Activated T-cell treated with anti-CD3 and anti-CD28 coated beads for 4 hours (primary cell): ENCODE measurements at places on chromosomes 4 and X.
A peak's percentile ranks its signal among the peaks of the same experiment; 100 is the strongest.

DNA sequence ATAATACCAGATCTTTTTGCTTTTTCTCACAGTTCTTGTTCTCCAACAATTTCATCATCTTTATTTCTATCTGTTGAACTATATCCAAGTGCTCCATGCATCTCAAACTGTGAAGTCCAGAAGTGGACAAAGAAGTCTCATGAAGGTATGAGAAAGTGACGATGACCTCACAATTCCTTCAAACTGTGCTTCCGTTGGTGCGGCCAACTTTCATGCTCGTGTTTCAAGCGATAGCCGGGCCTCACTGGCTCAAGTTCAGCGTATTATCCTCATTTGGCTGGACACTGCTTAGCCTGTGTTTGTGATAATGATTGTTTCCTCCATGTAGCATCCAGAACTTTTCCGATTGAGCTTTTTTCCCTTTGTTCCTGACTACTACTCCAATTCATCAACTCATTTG, 143.1 kb downstream of the PALLD start:
- no peak for DNase-seq

- DNase-seq: no peak
Observed at GRCh38 chrX:131441033-131441432, 102.8 kb upstream of the OR13H1 start.

GRCh38 chrX:39726771-39727170, 371.0 kb downstream of the BCOR start:
- DNase-seq: no peak

- DNase-seq: no peak
Observed at GRCh38 chrX:53288189-53288588, 6.8 kb upstream of the IQSEC2 start.

- no peak for DNase-seq
Observed at GRCh38 chr4:99875071-99875470, 19.2 kb downstream of the LAMTOR3 start.

- no peak for DNase-seq
Observed at GRCh38 chrX:54641530-54641929, 111.5 kb downstream of the GNL3L start.

DNA sequence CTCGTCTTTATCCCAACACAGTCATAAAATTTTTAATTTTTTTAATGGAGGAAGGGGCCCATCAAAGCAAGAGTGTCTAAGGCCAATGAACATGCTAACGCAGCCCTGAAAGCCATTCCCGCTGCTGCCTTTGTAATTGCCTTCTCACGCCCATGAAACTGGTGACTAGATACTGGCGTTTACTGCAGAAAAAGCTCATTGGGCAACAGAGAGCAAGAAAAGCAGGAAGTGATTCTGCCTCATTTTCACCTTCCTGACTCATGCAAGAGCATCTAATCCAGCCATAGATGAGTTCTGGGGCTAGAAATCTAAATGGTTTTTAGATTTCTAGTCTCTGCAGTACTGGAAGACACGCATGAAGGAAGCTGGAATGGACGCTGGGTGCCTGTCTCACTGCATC, 72.5 kb downstream of the ANXA3 start:
- DNase-seq: no peak

DNA sequence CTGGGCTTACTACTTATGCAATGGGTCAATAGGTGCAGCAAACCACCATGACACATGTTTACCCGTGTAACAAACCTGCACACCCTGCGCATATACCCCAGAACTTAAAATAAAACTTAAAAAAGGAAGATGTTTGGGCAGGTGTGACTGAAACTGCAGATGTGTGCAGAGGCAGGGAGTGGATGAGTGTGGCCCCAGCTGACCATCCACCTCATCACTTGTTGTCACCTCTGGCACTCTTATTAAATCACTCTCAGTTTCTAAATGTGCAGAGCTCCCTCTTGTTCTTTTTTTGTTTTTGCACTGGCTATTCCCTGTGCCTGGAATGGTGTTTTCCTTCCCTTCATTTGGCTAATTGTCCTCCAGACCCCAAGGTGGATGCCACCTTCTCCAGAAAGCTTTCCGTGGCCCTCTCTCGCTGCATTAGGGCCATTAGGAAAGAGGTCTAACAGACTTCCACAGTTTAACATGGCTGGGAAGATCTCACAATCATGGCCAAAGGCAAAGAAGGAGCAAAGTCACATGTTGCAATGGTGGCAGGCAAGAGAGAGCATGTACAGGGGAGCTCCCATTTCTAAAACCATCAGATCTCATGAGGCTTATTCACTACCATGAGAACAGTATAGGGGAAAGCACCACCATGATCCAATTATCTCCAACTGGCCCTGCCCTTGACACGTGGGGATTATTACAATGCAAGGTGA, 58.5 kb downstream of the SLC2A9 start:
- DNase-seq: no peak

GRCh38 chrX:18677161-18677869, 5.4 kb upstream of the RS1 start:
- DNase-seq: no peak

DNA sequence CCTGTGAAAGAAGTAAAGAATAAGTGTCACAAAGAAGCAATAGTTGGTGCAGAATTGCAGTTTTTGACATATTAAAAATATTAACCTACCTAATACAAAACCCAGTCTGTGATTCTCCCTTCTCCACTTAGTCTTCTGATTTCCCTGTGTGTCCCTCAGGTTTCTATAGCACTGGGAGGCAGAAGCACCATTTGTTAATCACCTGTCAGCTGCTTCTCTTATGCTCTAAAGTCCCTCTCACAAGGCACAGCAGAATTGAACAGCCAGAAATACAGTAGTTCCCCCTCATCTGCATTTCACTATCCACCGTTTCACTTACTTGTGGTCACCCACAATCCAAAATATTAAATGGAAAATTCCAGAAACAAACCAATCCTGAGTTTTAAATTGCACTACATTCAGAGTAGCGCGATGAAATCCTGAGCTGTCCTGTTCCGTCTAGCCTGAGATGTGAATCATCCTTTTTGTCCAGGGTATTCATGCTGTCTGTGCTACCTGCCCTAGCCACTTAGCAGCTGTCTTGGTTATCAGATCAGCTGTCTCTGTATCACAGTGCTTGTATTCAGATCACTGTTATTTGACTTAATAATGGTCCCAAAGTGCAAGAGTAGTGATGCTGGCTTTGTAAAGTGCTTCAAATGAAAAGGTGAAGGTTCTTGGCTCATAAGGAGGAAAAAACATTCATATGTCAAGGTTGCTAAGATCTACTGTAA, 984.1 kb upstream of the GRID2 start:
- DNase-seq: no peak

GRCh38 chr4:150316332-150317205, 238.3 kb downstream of the DCLK2 start:
- no peak for DNase-seq

GRCh38 chr4:79182209-79182608, 143.7 kb downstream of the NAA11 start:
- no peak for DNase-seq

DNA sequence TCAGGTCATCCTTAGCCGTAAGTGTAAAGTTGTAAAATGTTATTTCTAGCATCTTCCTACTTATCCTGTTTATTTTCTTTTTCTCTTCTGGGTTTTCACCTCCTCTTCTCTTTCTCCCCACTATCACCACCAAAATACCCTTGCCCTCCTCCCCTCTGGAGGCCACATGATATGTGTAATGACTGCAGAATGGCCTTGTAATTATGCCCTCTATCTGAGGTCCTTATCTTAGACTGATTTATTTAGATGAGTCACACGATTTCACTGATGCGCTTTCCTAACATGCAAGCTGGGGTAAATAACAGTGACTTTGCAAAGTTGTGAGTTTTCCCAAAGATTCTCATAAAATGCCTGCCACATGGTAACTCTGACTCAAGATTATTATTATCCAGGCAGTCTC, 231.8 kb upstream of the GPRIN3 start:
- no peak for DNase-seq

DNA sequence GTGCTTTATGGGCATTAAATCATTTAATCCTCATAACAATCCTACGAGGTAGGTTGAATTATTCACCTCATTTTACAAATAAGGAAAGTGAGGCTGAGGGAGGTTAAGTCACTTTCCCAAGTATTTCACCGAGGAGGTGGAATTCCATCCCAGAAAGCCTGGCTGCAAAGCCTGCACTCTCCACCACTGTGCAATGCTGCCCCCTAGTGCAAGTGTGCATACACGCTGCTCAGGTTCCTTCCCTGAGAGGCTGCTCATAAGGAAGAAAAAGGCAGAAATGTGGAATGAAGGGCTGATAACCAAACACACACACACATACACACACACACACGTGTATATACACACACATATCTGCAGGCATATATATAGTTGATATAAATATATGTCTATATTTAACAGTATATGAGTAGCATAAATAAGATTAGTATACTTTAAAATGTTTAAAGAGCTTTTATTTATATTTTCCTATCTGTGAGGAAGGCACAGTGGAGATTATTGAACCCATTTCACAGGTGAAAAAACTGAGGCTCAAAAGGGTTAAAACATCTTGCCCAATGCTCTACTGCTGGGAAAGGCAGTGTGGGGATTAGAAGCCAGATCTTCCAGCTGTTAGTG, 714.5 kb upstream of the TENM3 start:
- no peak for DNase-seq

- DNase-seq: peak; percentile 15
Observed at GRCh38 chr4:157992038-157992705, 180.7 kb downstream of the GASK1B start.

DNA sequence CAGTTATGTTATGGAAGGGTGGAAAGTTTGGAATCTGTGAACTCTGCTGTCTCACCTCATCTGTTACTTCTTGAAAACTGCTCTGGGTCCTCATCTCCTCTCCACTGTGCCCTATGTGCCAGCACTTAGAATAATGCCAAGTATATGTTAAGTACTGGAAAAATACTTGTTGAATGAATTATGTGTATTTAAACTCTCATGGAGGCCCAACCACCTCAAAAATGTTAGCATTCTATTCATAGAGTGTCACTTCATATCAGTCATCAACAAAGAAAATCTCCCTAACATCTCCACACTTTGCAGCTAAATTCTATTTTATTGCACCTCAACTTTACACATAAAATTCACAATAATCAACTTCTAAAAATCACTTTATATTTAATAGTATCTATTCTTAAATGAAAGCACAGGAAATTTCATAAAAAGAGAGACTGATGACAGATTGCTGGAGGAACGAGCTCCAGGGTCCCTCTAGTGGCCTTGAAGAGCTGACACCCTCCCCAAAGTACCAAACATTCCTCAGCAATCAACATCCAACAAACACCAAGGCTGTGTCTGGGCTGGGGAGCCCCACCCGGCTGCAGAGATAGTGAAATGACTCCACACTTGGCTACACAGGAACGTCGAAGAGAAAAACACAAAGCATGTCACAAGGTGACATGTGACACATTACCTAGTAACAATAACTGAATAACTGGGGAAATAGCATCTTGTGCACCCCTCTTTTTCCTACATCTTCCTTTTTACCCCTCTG, 45.8 kb downstream of the SLC39A8 start:
- DNase-seq: no peak

DNA sequence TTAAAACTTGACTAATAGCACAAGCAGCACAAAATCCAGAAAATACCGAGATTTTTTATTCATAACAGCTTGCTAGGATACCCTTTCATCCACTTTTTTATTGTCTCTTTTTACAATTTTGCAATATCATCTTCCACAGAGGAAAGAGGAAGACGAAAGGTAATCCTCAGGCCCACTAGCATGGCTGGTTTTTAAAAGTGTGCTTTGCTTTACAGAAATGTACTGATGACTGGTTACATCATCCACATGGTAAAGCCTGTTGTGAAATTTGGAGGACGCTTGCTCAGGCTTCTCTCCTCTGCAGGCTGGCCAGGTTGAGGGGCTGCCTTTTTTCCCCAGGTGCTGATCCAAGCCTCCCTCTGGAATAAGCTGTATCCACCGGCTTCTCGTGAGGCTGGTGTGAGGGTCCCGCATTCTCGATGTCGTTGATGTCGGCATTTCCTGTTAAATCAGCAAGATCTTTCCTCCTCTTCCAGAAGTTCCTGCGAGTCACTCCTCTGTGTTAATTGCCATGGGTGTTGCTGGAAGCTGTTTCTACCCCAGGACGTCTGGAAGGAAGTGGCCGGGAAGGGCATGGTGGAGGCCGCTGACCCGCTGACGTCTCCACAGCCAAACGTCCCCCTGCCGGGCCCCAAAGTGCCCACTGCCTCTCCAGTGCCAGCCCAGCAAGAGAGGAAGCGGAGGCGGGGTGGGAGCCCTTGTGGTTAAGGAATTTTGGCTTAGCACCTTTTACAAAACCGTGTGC, 5.8 kb upstream of the DGKQ start:
- no peak for DNase-seq

DNA sequence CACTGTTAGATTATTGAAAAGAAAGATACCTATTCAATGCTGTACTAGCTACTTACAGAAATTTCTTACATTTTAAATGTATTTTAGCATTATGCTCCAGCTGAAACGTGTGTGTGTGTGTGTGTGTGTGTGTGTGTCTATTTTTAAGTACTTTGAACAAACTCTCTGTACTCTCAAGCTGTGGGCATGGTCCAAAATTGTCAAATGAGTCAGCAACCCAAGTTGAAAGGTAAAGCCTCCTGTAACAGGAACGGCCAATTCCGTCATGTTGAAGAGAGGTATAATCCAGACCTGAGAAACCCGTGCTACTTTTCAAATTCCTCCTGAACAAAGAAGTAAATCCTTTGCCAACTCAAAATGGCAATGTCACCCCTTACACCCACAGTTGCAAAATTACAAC, 20.5 kb downstream of the MAOB start:
- no peak for DNase-seq

DNA sequence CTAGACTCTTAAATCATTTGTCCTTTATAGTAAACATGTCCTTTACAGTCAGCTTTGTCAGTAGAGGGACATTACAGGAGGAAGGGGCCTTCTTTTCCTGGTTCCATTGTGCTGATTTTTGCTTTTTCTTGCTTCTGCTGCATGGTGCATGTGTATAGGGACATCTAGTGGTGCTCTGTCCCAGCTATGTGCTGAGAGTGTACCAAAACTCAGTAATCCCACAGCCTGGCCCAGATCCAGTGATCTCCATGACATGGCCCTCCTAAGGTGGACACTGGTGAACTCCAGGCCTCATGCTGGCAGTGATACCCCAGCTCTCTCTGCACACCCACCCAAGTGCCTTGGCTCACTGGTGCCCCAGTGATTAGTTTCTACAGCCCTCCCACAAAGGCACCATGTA, 45.2 kb downstream of the MAGEB17 start:
- DNase-seq: no peak

DNA sequence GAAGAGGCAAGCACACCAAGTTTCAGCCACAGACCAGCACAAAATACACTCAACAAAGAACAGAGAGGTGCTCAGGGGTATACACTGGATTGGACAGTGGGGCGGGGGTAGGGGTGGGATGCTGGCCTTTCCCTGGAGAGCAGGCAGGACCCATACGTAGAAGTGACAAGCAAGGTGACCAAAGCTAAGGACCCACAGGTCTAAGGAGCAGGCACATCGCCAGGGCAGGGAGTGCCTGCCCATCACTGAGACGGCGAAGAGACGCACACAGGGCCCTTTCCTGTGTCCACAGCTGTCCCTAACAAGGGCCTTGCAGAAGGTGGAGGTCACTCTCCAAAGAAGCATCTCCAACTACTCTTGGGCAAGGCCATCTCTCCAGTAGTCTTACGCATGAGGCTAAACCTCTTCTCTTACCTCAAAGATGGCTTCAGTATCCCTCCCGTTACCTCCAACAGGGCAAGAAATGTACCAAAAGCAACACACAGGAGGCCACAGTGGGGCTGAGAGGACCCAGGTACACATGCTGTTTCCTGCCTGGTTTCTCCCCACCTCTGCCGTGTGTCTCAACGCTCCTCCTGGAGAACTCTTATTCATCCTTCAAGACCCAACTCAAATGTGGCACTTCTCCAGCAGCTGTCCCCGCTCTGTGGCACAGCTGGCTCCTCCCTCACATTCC, 6.5 kb downstream of the WDR1 start:
- DNase-seq: no peak

GRCh38 chr4:147542229-147542990, 61.5 kb downstream of the EDNRA start:
- DNase-seq: no peak
